Stimulated activated CD4-positive, alpha-beta T cell treated with anti-CD3 and anti-CD28 coated beads, Interleukin-12 subunit alpha, Interleukin-12 subunit beta, amount 100 ng/mL, for 48 hours (primary cell): ENCODE measurements at places on chromosomes 12 and 14.

DNA sequence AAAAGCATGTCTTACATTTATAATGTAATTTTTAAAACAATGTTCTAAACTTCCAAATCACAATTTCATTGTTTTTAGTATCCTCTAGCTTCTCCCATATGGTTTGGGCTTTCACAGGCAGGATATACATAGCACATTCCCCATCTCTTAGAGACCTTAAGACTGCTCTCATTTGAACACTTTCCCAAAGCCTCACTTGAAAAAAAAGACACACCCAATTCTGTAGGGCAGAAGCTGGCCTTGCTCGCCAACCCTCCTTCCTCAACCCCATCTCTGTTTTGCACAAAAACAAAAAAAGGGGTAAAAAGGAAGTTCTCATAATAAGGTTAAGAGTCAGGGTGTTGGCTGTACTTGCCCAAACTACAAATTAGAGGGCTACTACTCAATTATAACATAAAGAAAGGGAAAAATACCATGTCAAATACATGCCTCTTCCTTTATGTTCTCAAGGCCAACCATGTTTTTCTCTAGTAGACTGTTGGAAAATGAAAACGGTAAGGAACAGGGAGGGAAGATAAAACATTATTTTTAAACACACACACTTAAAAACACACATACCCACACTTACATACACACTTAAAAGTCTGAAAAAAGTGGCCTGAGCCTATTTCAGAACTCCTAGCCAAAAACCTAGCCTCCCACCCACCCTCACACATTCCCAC, 9.9 kb upstream of the KANSL2 start:
- DNase-seq: no peak

GRCh38 chr12:119229837-119230236, 51.1 kb downstream of the HSPB8 start:
- DNase-seq: no peak

GRCh38 chr12:59499774-59500173, 96.1 kb upstream of the SLC16A7 start:
- DNase-seq: no peak

- DNase-seq: no peak
Measured at GRCh38 chr12:106764220-106764619, 10.3 kb upstream of the RIC8B start.

DNA sequence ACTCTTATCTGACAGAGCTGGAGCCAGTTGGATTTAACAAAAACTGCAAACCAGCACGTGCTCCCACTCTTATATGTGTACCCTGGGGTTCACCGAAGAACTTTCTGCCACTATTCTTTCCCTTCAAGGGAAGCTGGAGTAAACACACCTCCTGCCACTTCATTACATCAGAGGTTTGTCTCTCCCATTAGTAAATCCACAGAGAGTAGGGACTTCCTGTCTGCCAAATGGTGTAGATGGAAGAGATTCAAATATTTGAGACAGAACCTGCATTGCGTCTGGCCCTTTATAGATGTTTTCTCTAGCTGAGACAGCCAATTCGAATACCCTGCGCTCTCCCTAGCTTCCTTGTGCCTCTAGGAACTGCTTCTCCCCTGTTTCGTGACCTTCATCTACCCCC, 29.1 kb upstream of the AEBP2 start:
- no peak for DNase-seq

GRCh38 chr12:6613015-6613775, 6.0 kb upstream of the CHD4 start:
- no peak for DNase-seq

- DNase-seq: no peak
Measured at GRCh38 chr12:39006286-39006685, 100.9 kb upstream of the CPNE8 start.
